ENCODE measurements at places on chromosomes 16 and 17.

DNA sequence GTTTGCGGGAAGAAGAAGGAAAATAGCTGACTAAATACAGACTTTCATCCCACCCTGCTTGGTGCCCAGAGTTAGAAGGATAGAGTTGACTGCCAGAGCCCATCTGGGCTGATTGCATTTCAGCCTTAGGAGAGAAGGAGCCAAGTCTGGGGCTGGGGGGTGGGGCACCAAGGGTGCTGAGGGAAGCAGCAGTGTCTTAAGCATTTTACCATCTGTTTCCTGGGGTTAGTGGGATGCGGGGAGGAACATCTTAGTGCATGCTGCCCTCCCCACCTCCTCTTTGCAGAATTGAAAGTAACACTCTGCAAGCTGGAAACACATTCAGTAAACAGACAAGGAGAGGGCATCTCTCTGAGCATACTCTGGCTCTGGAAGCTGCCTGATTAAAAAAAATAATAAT lies 1.5 kb upstream of the ARL5C start:
- no peak for DNase-seq

GRCh38 chr16:85847681-85848601 lies 48.4 kb downstream of the COX4I1 start:
- DNase-seq = peak; percentile 36

DNA sequence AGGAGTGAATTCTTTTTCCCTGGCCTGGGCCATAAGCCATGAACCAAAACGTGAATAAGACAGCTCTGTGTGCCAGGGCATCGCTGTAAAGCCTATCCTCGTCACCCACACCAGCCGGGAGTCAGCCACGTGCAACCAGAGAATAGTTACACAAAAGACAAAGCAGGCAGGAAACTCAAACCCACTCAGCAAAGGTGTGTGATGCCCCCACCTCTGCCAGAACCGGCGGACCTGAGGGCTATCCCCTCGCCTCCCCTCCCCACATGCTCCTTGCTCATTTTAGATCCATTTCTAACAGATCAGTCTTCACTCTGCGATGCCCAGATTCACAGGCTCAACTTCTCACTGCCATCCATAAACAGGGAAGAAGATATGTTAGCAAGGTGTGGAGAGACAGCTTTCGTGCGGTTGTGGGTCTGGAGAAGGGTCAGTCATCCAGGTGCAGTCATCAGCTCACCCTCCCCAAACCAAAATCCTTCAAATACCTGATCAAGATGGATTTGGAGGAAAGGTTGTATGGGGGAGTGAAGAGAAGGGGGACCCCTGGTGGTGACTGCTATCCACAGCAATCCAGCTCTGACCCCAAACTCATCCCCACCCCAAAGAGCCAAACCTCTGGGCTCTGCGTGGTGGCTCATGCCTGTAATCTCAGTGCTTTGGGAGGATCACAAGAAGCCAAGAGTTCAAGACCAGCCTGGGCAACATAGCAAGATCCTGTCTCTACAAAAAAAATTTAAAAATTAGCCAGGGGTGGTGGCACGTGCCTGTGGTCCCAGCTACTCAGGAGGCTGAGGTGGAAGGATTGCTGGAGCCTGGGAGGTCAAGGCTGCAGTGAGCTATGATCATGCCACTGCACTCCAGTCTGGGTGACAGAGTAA lies 219.2 kb downstream of the C16orf78 start:
- DNase-seq = peak; percentile 27

GRCh38 chr17:77958716-77959125 lies 218 bp downstream of the TNRC6C start:
- DNase-seq = no peak

GRCh38 chr16:55499951-55500529 lies 8.8 kb upstream of the LPCAT2 start:
- DNase-seq = no peak

GRCh38 chr17:56367366-56367765 lies 214.1 kb downstream of the ANKFN1 start:
- DNase-seq = no peak

DNA sequence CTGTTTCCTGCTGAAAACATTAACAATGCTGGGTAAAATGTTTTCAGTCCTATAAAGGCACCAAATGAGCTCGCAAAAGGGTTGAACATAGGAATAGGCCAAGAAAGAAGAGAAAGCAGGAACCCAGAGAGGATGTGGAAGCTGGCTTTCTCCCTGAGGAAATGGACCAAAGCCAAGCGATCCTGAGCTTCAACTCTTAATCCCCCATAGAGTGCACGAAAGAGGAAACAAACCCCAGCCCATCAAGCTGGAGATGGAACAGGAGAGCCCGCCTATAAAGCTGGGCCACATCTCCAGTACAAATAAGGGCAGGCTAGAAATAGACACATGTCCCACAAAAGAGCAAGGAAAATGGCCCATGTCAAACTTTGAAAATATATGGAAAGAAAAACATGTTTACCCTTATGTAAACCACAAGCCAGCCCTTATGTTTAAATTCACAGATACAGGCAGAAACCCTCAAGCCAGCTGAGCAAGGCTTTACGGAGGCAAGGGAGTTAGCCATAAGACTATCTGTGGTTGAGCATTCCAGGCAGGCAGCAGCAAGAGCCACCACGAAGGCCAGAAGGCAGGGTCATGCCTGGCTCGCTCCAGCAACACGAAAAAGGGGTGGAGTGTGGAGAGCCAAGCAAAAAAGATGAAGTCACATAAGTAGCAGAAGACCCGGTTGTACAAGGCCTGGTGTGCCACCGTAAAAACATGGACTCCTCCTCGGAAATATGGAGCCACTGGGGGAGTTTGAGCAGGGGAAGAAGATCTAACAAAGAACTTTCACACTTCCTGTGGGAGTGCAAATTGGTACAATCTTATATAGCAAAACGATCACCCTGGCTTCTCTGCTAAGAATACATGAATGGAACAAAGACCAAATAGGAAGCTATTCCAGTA lies 27.8 kb downstream of the COPRS start:
- no peak for DNase-seq

DNA sequence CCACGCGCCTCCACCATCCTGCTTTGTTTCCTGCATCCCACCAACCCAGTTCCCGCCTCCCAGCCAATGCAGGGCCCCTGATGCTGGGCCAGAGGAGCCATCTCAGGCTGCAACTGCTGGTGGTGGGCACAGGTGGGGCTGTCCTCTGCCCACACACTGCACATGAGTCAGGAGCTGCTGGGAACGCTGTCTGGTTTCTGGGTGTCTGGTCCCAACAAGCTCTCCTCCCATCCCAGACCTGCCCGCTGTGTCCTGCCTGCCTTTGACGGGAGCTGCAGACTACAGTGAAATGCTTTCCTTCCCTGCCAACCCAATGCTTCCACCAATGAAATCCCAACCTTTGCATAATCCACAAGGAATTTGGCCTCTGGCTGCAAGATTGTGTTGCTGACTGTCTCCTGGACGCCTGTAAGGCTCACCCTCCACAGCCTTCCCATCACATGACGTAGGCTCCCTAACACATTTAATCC lies 98.9 kb downstream of the N4BP1 start:
- peak; percentile 40 for DNase-seq

- DNase-seq = no peak
Observed at GRCh38 chr17:57294629-57295501, 38.5 kb downstream of the MSI2 start.

DNA sequence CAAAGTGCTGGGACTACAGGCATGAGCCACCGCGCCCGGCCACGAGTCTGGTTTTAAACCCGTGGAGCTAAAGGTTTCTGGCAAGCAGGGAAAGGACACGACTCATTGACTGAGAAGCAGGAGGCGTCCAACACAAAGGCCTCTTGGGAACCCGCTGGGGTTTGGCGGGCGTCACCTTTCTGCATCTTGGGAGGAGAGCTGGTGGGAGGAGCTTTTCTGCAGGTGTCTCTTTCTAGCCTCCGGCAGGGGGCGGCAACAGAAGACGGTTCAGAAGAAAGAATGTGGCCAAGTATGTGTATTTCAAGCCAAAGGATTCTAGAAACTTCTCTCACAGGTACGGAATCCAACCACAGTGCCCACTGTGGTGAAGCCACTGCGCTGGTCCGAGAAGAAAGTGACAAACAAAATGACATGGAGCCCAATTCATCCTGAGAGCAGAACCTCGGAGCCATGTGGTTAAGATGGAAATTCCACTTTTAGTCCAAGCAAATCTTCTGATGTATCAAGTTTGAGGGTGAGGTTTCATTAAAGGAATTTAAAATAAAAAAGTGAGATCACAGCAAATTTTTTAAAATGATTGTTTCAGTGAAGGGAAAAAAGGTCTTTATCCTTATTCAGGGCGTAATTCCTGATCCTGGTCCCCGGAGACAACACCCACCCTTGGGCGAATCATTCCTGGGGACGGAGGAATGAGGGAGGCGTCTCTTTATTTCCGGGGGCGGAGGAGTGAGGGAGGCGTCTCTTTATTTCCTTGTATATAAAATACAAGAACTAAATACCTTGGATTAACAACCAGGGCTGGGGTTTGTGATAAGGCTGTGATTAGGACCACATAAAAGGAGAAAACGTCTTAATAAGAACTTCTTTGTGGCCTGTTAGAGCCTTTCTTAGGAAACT lies 97.6 kb downstream of the MRM3 start:
- peak; percentile 52 for DNase-seq

DNA sequence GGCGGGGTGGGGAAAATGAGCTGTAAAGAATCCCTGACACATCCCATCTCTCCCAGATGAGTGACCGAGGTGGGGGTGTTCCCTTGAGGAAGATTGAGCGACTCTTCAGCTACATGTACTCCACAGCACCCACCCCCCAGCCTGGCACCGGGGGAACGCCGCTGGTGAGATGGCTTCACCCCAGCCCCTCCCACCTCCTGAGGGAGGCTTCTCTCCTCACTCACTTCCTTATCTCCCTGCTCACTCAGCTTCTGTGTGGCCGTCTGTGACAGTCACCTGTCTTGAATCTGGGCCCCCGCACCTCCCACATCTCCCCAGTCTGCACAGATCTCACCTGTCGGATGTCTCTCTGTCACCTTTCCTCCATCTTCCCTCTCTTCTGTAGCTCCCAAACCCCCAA lies 13.4 kb downstream of the PDK2 start:
- no peak for DNase-seq

GRCh38 chr17:58488428-58488890 lies 251 bp upstream of the HSF5 start:
- no peak for DNase-seq

- DNase-seq = no peak
Observed at GRCh38 chr17:1304962-1305563, 25.6 kb downstream of the TRARG1 start.

- no peak for DNase-seq
Observed at GRCh38 chr16:71700831-71701230, 23.7 kb downstream of the PHLPP2 start.

- no peak for DNase-seq
Observed at GRCh38 chr17:7831233-7831632, 2.8 kb upstream of the KDM6B start.

GRCh38 chr17:66032082-66032712 lies 159.7 kb downstream of the CEP112 start:
- no peak for DNase-seq

DNA sequence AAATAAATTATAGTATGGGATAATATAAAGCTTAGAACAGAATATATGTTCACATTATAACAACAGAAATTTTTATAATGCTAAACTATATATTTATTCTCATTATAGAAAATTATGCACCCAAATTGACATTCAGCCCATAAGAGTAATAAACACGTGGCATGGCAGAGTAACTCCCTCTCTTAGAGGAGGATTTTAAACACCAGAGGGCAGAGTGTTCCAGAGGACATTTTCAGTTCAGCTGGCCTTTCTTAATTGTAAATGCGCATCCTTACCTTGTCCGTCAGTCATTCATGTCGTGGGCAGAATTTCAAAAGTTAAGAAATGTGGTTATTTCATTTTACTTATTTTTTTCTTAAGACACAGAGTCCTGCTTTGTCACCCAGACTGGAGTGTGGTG lies 147.1 kb downstream of the TANC2 start:
- DNase-seq = no peak

- DNase-seq = no peak
Observed at GRCh38 chr17:62741290-62741689, 66.8 kb downstream of the MARCHF10 start.

DNA sequence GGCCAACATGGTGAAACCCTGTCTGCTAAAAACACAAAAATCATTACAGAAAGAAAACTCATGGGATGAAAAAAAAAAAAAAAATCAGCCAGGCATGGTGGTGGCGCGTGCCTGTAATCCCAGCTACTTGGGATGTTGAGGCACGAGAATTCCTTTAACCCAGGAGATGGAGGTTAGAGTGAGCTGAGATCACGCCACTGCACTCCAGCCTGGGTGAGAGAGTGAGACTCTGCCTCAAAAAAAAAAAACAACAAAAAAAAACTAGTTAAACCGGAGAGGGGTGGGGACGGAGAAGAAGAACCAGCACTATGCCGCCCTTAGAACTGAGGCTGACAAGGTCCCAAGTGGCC lies 7.4 kb upstream of the NOTUM start:
- no peak for DNase-seq

- no peak for DNase-seq
Observed at GRCh38 chr17:74235040-74235581, 21.7 kb downstream of the TTYH2 start.

DNA sequence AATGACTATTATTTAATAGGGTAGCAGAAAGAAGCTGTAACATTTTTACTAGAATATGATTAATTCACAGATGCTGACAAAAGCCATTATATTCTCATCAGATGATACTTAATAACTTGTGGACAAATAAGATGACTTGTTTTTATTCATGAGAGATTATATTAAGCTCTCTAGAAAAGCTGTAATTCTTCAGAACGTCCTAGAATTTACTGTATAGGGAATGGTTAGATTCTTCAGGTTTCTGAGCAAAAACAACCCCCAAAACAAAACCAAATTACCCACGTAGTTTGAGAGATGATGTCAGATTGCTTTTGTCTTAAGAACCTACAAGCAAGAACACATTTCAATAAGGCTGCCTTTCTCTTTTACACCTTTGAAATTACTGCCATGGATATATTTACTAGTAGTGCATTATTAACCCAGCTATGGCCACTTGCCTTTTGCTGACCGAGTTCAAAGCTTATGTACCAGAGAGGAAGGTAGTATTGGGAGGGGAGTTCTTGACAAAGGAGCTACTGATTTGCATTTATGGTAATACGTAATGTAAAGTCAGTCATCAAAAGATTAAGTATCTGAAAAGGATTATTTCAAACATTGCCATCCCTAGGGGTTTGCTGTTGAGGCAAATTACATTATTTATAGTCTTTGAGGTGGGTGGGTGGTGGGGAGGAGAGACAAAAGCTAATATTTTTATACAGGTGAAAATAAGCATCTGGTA lies 51.7 kb downstream of the NLK start:
- DNase-seq = no peak

DNA sequence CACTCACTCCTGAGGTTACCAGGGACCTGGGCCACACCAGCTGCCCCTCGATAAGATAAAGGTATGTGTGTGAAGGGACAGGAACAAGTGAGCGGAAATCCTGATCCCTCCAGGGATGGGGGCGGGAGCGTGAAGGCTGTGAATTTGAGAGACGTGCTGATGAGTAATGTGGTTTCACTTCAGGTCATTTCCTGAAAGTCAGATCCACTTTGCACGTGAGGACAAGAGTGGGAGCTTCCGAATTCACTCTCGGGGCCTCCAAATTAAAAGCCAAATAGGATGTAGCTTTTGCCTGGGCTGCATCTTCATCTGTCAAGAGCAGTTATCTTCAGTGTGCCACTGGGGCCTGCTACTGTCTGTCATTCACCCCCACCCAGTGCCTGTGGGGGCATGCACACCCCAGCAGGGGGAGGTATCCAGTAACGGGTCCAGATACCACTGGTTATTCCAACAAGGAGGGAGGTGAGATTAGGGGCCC lies 87.4 kb upstream of the LHX1 start:
- no peak for DNase-seq

Measured in Peyer's patch (tissue), 4 donors.